ENCODE measurements at places on chromosomes 3 and 15. TPM values are rescaled to one million over a fixed set of nuclear protein-coding genes. Genes with fewer than 3 reads are reported as not detected.

The SIAH2 gene
- total RNA-seq = 12.6 TPM

The CELSR3 gene
- 0.47 TPM for total RNA-seq

The RBM5 gene
- 252 TPM for total RNA-seq

The CASR gene
- not detected for total RNA-seq

The NR1I2 gene
- total RNA-seq = 0.09 TPM

The NANOGP8 gene
- total RNA-seq = not detected

The GOLGA6B gene
- not detected for total RNA-seq

The GOLGA8S gene
- 0.09 TPM for total RNA-seq

The SAXO2 gene
- total RNA-seq = 0.19 TPM

The TLNRD1 gene
- total RNA-seq = 9.2 TPM

The DHX30 gene
- 69.8 TPM for total RNA-seq

The CLDN18 gene
- not detected for total RNA-seq

The RBPMS2 gene
- 0.09 TPM for total RNA-seq

The GOLGA8K gene
- total RNA-seq = 0.28 TPM

The SLC9C1 gene
- 0.09 TPM for total RNA-seq

The SNTN gene
- not detected for total RNA-seq

The TERC gene
- total RNA-seq = 46.9 TPM

The B3GALNT1 gene
- total RNA-seq = 13.7 TPM

The C3orf20 gene
- under 0.01 TPM for total RNA-seq

The TMOD2 gene
- total RNA-seq = 3.5 TPM

The WNT5A gene
- total RNA-seq = 0.09 TPM

The AHSG gene
- not detected for total RNA-seq
